Renal cortical epithelial cell (primary cell): ENCODE measurements at places on chromosomes 16 and 17. TPM values are rescaled to one million over a fixed set of nuclear protein-coding genes. Genes with fewer than 3 reads are reported as not detected.

GRCh38 chr16:2745116-2745890 lies 7.1 kb upstream of the SRRM2 start:
- no peak for DNase-seq

DNA sequence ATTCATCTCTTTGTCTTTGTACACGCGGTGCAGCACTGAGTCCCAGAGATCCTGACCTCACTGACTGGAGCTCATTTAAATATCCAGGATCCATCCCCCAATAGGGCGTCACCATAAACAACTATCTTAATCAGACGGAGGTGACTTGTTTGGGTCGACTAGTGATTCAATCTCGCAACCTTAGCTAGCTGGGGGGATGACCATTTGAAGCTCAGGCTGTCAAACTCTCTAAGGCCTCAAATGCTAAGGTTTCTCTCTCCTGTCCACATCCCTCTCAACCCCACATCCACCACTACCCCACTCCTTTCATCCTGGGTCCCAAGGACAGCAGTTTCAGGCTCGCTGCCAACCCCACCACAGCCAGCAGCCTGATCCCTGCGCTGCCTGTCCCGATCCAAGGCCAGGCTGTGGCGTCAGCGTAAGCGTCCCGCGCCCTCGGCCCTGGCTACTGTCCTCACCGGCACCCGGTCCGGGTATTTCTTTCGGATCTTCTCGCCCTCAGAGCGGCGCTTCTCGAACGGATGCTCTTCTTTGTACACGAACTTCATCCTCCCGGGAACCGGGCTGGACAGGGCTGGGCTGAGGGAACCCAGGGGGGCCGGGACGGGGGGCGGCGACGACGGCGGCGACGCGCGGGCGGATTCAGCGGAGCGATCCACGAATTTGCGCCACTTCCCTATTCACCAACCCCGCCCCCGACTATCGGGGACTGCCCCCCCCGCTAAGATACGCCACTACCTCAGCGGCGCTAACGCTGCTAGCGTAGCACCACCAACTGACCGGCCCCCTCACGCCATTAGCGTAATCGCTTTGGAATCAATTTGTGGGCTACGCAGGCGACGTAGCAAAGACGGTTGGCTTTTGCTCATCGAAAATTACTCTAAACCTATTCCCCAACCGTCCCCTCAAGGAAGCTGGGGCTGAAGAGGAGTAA lies at the start of gene GABARAP:
Gene GABARAP, minus strand, starts transcription at position 667 of the 934 bp plus-strand sequence. Its CDS starts 119 bp downstream, at position 548.
- DNase-seq = peak; percentile 71

DNA sequence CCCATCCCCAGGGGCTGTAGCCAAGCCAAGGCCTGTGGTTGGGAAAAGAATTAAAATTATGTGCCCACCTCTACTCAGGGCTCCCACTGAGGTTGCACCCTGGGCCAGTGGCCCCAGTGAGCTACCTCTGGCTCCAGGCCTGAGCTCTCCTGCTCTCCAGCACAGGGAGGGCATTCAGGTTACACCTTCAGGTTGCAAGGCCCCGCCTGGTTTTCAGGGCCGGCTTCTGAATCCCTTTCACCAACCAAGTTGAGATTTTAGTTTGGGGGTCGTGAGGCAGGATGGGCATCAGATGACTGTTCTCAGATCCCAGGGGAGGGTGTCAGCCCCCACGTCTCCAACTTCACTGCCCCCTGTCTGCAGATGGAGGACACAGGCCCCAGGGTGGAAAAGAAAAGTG lies 8.0 kb upstream of the KATNB1 start:
- DNase-seq = no peak

DNA sequence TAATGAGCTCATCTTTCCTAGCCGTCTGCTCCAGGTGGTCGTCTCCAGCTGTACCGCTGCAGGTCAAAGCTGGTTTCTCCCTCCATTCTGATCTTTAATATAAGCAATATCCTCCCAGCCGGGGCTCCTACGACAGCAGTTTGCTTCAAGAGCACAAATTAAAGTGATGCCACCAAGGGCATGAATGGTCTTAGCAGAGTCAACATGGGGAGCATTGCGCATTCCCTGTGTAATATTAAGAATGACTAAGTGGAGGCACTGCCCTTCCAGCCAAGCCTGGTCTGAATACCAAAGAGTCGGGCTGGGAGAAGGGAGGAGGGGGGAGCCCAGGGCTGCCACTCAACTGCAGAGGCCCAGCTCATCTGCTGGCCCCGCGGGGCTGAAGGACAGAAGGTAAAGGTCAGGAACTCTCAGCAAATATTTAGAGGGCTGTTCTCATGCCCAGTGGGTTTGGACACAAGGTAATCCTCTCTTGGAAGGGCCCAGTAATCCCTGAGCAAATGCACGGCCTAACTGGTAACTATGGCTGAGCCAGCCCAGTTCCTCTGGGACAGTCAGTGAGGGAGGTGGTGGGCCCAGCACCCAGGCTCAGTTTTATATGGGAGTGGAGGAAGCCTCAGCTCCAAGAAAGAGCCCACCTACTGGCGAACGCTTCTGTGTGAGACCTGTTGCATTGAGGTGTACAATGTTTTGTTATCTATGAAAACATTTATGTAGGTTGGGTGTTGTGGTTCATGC lies 121.2 kb downstream of the IRX3 start:
- DNase-seq = no peak

DNA sequence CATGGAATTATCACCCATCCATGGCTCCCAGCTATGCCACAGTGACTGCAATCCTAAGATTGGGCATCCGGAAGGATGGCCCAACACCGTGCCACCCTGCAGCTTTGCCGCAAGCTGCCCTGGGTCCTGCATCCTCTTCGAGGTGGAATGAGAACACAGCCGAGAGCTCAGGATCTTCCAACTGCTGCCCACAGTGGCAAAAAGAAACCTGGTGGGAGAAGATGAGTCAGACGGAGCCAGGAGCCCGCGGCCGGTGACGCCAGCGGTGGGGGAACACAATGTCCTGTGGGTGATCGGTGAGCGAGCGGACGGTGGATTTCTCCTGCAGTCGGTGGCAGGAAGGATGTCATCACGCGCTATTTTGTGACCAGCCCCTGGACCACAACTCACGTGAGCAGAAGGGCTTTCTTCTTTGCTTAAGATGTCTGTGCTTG lies 20.1 kb downstream of the CD7 start:
- peak; percentile 89 for DNase-seq

GRCh38 chr17:46756861-46757260 lies 61.6 kb downstream of the WNT3 start:
- no peak for DNase-seq

GRCh38 chr16:66369055-66369592 lies 2.6 kb downstream of the CDH5 start:
- DNase-seq = no peak

- no peak for DNase-seq
Measured at GRCh38 chr17:19239544-19239943, 2.4 kb downstream of the EPN2 start.

DNA sequence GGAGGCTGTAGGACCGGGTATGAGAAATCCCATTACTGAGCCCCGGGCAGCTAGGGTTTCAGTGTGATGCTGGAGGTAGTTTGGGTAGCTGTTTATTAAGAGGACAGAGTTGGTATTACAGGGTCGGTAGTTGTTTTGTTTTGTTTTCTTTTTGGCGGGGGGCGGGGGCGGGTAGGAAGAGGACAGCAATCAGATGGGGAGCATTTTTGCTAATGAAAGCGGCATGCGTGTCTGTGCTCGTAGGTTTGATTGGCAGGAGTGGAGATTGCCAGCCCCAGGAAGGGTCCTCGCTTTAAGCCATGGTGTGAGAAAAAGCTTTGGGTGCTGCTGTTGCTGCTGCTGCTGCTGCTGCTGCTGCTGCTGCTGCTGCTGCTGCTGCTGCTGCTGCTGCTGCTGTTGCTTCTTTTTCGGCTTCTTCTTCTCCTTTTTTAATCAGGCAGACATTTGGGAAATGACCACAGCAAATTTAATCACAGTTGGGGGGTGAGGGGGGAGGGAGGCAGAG lies 498.5 kb upstream of the ZFHX3 start:
- no peak for DNase-seq

- peak; percentile 39 for DNase-seq
Measured at GRCh38 chr17:4833941-4834680, 971 bp downstream of the MINK1 start.

- no peak for DNase-seq
Measured at GRCh38 chr16:75085556-75085955, 31.0 kb downstream of the LDHD start.

GRCh38 chr16:5874899-5875298 lies 777.3 kb upstream of the EEF2KMT start:
- no peak for DNase-seq

- DNase-seq = peak; percentile 68
Measured at GRCh38 chr17:64736804-64737492, 74.8 kb upstream of the SMURF2 start.

DNA sequence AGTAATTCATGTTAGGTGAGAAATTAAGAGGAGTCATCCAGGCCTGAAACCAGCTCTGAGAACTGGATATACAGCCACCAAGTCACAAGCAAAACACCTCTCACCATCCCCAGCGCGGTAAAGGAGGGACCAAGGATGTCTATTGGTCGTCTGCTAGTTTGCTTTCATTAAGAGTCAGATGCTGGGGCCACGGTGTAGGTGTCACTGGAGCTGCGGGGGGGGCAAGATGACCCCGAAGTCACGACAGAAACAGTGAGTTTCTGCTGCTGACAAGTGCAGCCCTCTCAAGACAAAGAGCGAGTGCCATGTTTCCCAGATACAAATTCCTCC lies 790 bp downstream of the NCBP3 start:
- DNase-seq = peak; percentile 20

DNA sequence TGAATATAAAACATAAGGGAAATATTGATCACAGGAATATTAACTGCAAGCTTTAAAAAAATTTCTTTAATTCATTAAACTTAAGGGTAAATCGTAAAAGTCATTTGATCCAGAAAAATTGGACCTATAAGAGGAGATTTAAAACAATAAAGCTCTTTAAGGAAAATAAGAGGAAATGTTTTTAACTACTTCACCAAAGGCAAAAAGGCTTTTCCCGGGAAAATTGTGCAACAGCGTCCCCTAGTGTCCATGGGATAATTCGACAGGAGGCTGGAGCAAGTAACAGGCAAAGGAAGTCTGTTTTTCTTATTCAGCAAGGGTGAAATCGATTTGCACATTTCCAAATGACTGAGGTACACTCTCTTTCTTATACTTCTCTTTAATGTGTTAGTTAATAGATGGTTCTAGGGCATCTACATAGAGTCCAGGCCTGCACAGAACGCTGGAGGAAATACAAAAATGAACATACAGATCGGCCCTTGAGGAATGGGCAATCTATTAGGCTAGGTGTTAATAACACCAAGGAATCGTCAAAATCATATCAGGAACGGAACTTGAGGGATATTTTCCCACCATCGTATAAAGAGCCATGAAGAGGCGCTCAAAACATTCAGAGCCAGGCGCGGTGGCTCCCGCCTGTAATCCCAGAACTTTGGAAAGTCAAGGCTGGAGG lies 61.4 kb downstream of the ZNF18 start:
- DNase-seq = no peak

DNA sequence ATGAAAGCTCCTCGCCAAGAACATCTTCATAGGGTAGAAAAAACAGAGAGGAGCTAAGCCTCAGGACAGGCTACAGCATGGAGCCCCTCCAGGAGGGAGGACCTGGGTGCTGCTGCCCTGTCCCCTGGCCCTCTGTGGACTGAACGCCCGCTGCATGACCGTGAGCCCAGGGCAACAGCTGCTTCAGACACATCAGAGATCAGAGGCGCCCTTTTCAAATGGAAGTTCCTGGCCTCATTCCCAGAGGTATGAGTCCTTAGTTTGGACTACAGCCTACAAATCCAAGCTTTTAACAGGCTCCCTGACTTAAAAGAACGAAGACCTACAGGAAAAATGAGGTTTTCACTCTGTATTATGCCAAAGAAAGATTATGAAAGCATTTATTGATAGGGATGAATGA lies 48.5 kb downstream of the ZNF18 start:
- DNase-seq = no peak

GRCh38 chr16:54742436-54742835 lies 188.2 kb upstream of the IRX5 start:
- no peak for DNase-seq

DNA sequence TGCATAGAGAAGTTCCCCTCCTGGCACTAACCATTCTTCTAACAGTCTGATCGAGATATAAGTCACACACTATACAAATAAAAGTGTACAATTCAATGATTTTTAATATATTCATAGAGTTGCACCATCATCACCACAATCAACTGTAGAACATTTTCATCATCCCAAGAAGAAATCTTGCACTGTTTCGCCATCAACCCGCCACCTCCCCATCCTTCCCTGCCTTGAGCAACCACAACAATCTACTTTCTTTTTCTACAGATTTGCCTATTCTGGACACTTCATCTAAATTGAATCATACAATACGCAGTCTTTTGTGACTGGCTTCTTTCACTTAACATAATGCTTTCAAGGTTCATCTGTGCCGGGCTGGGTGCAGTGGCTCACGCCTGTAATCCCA lies 33.0 kb upstream of the GUCY2D start:
- no peak for DNase-seq

DNA sequence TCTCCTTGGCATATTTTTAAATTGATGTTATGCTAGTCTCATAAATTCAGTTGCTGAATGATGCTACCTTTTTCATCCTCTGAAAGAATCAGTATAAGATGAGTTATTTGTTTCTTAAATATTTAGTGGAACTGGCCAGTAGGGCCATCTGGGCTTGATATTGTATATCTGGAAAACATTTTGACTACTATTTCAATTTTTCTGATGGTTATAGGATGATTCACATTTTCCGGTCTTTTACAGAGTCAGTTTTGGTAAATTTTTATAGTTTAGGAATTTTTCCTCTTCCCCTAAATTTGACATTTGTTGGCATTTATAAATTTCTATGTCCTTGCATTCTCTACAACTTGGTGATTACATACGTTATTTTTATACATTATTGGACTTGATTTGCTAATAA lies 296.3 kb upstream of the AXIN2 start:
- no peak for DNase-seq

DNA sequence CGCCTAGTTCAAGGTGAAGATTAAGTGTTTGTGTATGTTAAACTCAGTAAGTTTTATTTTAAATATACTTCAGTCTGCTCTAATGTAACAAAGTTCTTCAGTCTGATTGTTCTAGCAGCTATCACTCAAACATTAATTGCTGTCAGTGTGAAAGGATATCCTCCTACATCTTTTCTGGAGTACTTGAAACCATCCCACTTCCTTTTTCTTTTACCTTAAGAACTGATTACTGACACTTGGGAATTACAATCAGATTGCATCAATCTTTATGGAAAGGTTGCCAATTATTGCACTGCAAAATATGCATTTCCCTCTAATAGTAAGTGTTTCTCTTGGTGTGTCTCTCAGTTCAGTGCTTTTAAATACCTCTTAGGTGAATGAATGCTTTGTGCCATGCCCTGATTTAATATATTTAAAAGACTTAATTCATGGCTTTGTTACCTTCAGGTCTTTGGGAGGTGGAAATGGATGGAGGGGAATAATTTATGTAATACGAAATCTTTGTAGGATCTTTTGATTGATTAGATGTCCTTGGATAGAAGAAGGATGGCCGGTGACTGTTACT lies 16.6 kb downstream of the MRTFB start:
- no peak for DNase-seq

GRCh38 chr17:61352781-61353491 lies 46.7 kb upstream of the TBX2 start:
- DNase-seq = no peak

GRCh38 chr17:48544349-48545021 lies 424 bp downstream of the HOXB2 start:
- no peak for DNase-seq

GRCh38 chr17:60356940-60357339 lies 35.0 kb downstream of the USP32 start:
- DNase-seq = no peak

Gene SLC9A5
- total RNA-seq = 0.60 and 0.69 TPM in 2 replicates

Gene ARMC7
- 1.2 and 14.2 TPM in 2 replicates for total RNA-seq

Gene PLLP
- total RNA-seq = 20.6 and 66.5 TPM in 2 replicates

Gene HAP1
- 0.17 and 0.45 TPM in 2 replicates for total RNA-seq

Gene KRTAP9-8
- not detected in 2 replicates for total RNA-seq

Gene YBX2
- 0.45 TPM in 1 of 2 replicates, not detected in the other for total RNA-seq

Gene CTRB2
- not detected in 2 replicates for total RNA-seq

Gene CDC27
- 96.4 and 137 TPM in 2 replicates for total RNA-seq

Gene AOC3
- under 0.01 and 0.17 TPM in 2 replicates for total RNA-seq
